T1000 (cell line): ENCODE measurements at places on chromosomes 3 and 15.

DNA sequence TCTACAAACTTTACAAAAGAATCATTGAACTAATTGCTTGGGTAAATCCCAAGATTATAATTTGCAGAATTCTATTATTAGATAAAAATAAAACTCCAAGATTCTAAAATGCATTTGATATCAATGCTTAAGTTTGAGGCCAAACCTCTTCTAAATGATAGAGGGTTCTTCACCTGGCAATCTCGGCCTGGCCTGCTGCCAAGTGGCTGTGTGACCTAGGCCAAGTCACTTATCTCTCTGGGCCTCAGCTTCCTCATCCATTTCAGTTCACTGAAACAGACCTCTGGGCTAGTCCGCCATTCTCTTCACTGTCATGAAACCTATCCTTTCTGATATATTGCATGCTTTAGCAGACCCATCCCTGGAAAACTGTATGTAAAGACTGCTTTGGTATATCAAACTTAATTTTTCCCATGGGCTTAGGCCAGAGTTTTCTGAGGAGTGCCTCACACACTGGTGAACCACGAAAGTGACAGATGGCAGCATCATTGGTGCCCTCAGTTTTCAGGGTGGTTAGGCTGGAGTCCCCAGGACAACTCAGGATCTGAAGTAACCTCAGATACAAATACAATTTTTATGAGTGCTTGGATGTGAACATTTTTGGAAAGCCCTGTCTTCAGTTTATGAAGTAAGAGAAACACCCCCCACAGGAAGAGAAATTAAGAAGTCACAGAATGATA, 21.8 kb downstream of the NUDT16 start:
- no peak for DNase-seq

DNA sequence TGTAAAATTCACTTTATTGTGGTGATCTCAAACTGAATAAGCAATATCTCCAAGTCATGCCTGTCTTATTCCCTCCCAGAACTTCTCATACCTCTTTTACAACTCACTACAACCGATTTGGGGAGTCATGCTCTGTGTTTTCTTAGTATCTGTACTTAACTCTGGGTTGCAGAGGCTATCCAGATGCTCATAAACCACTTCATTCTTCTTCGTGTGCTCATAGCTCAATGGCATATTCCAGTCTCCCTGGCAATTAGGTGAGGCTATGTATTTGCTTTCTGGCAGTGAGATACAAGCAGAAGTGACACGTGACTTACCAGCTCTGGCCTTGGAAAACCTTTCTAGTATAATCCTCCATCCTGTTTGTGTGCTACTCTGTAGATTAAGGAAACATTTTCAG, 360.9 kb downstream of the ZNF385D start:
- DNase-seq, result peak; percentile 13

- no peak for DNase-seq
Observed at GRCh38 chr3:37114251-37115145, 59.9 kb downstream of the LRRFIP2 start.

GRCh38 chr3:7332696-7333095, 471.8 kb downstream of the GRM7 start:
- DNase-seq, result no peak

- DNase-seq, result no peak
Observed at GRCh38 chr3:112038863-112039262, 4.3 kb downstream of the TMPRSS7 start.

GRCh38 chr3:177354466-177354865, 157.2 kb upstream of the TBL1XR1 start:
- no peak for DNase-seq

DNA sequence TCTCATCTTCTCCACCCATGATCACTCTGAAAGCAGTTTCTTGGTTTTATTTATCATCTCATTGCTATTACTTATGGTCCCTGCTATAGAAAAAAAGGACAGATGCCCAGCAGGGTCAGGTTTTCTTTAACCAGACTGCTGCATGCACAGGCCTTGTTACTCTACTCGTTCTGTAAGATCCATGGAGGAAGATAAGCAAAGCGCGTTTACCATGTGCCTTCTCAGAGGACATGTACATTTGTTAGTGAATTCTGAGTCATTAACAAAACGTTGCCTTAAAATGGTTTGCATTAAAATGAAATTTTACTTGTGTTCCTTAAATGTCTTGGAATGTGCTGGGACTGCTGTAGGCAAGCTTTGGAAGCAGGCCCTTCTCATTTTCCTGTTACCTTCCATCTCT, 657.3 kb upstream of the KCNMB2 start:
- DNase-seq, result no peak

DNA sequence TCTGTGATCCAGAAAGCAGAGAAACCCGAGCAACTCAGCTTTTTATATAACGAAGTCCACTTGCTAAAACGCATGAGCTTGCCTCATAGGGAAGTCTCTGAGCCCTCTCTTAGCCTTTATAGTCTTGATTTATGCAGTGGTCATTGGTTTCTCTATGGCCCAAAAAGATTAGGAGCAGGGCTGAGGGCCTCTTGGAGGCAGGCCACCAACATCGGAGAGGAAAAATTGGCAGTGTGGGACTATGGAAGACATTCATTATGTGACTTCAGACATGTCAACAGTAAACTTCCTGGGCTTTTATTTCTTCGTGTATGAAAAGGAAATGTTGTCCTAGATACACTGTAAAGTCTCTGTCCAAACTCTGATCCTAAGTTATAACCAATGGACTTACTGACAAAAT, 13.5 kb downstream of the RAB8B start:
- no peak for DNase-seq

GRCh38 chr3:49004352-49005302, 2.6 kb upstream of the WDR6 start:
- no peak for DNase-seq

DNA sequence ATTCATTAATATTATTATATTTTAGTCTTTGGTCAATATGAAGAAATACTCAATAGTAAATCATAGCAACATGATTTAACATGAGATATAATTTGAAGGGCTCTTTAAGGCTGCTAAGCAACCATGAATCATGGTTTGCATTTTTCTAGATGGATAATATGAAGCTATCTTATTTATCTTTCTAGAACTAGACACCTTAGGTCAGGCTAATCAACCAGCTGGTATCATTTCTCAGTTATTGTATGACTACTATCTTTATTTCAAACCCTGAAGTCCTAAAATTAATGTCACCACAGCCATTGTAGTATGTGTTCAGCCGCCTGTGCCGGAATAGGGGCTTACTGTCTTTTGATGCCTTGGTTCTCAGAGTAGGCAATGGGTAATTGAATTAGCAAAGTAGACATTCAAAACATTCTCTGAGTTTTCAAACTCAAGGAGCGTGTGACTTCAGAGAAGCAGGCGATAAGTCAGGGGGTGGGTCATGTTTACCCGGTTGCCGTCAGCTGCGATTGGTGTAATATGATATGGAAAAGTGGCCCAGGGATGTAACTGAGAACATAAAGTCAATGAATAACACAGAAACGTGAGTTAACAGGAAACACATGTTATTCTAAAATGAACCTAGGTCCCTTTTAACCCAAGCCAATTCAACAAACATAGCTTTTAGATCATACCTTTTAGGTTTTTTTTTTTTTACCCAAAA, 93.4 kb upstream of the CTDSPL start:
- DNase-seq, result no peak

GRCh38 chr3:68977486-68978167, 35.9 kb downstream of the EOGT start:
- DNase-seq, result no peak

DNA sequence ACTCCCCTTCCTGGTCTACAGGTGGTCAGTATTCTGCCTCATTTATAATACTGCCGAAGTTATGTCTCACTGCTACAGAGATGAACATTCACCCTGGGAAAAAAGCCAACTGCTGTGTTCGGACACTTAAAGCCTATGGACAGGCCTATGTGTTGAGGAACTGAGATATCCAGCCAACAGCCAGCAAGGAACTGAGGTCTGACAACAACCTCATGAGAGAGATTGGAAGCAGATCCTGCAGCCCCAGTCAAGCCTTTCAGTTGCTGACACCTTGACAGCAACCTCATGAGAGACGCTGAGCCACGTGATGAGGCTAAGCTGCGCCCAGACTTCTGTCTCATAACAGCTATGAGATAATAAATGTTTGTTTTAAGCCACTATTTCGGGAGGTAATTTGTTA, 18.2 kb upstream of the FHIT start:
- no peak for DNase-seq

DNA sequence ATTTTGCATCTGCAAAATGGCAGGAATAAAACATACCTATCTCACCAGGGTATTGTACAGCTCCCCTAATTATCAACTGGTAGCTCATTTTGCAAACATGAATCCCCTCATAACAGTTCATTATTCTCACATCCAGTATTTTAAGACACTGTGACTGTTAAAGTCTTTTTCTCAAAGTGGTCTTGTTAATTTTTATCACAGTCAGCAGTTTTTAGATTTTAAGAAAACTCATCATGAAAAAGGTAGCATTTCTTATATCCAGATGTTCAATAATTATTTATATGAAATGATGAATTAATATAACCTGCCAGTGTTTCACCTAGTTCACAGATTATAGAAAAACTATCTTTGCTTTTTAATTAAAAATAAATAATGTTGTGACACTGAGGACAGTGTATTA, 354.9 kb upstream of the ARL6 start:
- no peak for DNase-seq

- no peak for DNase-seq
Observed at GRCh38 chr3:24387493-24387892, 107.2 kb downstream of the THRB start.

DNA sequence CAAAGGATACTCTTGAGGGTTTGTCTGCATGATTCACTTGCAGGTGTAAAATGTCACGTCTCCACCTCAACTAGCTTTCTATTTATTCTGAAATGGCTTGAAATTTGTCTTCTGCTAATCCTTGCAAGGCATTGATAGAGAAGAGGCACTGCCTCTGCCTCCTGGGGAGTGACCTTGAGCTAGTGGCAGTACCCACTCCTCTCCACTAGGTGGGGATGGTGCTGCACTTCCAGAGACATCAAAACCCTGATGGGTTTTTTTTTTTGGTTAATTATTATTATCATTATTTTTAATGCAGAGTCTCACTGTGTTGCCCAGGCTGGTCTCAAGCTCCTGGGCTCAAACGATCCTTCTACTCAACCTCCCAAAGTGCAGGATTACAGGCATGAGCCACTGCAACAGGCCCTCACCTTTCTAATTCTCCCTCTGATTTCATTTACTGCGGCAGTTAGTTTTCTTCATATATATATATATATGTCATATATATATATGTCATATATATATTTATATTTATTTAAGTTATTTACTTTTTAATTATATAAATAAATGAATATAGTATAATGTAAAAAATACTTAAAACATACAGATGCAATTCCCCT, 117.6 kb upstream of the EIF1B start:
- no peak for DNase-seq

- peak; percentile 20 for DNase-seq
Observed at GRCh38 chr3:184354121-184354728, 7.2 kb downstream of the CLCN2 start.

GRCh38 chr3:172210355-172210754, 171.0 kb downstream of the FNDC3B start:
- no peak for DNase-seq
